Activated T-cell treated with anti-CD3 and anti-CD28 coated beads, Interleukin-2, amount 50 U/mL, for 24 hours (primary cell): ENCODE measurements at places on chromosomes 5 and 9.

DNA sequence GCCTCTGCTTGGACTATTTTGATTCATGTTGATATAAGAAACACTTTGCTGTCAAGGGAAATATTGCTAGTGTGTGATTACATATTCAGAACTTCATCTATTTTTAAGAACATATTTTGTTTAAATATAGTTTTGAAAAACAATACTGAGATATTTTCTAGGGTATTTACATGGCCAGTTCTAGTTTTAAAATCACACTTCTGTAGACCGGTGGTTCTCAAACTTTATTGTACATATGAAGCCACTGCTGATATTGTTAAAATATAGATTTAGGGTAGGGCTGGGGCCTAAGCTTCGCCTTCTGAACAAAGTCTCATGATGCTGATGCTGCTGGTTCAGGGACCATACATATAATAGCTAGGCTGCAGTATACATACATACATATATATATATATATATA is 1000.0 kb downstream of the PTPRD start:
- no peak for DNase-seq

GRCh38 chr5:79619854-79620253 is 7.6 kb downstream of the TENT2 start:
- DNase-seq: no peak

DNA sequence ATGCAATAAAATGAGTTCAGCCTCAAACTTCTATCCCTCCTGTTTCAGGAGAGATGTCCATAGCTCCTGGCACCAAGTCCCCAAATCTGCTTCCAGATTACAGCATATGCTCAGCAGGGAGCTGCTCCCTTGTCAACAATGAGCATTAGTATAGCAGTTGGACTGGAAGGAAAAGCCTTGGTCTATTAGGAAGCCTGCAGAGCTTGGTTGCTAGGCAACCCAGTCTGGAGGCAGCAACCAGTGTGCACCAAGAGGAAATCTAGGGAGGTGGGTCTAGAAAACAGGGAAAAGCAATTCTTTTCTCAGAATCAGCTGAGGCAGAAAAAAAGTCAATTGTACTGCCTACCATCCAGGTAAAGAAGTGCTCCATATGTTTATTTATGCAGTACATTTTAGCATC is 229.5 kb upstream of the NMUR2 start:
- DNase-seq: no peak

DNA sequence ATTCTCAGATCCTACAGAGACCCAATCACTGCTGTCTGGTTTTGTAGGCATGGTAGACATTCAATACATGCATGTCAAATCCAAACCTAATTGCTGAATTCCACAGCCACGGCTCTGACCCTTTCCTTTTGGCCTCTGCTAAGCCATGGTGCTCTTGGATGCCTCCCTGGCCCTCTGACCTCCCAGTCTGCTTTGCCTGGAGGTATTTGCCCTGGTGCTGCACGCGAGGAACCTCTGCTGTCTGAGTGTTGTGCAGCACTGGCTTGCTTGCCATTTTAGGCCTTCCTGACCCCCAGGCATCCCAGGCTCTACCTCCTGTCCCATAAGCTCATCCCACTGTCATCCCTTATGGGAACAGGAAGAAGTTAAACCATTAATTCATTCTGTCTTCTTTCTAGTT is 60.9 kb downstream of the DOCK2 start:
- no peak for DNase-seq

GRCh38 chr5:132033122-132033521 is 21.7 kb upstream of the ACSL6 start:
- DNase-seq: no peak

DNA sequence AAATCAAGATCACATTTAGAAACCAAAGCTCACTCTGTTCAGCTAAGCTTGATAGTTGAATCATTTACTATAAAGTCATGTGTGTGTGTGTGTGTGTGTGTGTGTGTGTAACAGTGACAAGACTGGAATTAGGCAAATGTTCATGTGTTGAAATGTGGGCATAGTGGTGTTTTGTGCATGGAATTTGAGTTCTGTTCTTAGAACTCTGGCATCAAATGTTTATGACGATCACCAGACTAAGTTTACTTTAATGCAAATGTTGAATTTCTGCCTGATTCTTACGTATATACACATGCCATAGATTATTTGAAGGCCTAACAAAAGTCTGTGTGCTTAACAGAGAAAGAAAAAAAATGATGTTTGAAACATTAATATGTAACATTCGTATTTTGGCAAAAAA is 72.8 kb upstream of the COL5A1 start:
- no peak for DNase-seq
